Retina (tissue), 1 donor: ENCODE measurements at places on chromosomes 5 and 9.

GRCh38 chr5:79576606-79577289 lies 35.5 kb upstream of the TENT2 start:
- no peak for DNase-seq

DNA sequence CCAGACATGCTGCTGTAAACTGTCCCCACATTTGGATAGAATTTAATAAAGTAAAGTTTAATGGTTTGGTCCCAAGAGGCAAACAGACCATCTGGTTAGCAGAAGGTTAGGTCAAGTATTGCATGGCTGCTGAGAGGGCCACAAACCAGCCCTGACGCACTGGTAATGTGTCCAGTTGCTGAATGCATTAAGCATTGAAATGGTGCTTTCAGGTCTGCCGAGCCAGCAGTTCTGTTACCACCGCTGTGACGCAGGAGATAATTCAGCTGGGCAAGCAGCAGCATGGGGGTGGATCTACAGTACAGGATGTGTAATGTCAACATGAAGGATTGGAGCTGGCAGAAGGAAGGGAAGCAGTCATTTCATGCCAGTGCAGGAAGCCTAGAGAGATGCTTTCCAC lies 16.0 kb downstream of the ZNF462 start:
- DNase-seq: peak; percentile 43

GRCh38 chr9:30519756-30520155 lies 1864.7 kb upstream of the ACO1 start:
- DNase-seq: no peak

DNA sequence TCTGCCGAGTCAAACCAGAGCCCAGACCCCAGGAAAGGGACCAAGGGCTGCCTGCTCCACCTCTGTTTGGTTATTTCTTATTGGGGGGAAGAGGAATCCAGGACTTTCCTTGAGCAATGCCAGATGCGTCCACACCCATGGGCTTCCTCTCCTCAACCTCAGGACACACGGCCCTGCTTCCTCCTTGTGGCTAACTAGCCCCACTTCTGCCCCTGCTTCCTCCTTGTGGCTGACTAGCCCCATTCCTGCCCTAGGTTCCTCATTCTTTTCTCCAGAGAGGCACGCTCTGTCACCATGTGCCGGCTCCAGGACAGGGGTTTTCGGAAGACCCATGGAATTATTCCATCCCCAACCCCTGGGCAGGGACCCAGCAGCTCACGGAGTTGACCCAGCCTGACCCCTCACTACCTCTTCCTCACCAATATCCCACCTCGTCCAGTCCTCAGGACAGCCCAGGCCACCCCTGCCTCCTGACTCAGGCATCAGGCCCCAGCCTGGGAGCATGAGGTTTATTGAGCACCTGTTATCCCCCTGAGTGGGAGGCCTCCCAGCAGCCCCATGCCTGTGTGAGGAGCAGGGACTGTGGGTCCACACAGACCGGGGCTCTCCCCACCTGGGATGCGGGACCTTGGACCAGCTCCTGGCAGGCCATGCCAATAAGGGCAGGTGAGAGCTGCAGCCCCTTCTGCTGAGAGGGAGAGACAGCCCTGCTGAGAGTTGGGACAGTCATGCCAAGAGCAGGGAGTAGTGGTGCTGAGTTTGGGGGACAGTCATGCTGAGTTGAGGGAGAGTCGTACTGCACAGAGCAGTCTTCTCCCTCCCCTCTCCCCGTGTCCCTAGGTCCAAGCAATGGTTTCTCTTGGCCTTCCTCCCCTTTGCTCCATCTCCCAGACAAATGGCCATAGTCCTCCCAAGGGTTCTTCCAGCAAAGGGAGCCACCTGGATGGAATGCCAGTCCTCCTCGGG lies 11.8 kb upstream of the FCN1 start:
- DNase-seq: no peak

DNA sequence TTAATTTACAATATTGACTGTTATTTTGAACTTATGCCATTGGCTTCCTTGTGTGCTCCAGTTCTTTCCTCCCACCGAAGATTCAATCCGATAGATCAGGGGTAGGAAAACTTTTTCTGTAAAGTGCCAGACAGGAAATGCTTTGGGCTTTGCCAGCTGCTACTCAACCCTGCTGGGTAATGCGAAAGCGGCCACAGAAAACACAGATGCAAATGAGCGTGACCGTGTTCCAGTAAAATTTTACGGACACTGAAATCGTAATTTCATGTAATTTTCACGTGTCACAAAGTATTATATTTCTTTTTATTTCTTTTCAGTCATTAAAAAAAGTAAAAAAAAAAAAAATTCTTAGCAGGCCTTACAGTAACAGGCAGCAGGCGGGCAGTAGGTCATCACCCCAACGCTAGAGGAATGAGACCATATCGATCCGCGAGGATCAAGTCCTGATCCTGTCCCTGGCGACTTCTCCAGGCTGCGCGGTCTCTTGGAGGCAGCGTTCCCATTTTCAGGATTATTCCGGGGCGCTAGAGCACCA lies 599 bp downstream of the NMRK1 start:
- DNase-seq: no peak

GRCh38 chr5:33232731-33233505 lies 207.8 kb upstream of the TARS1 start:
- no peak for DNase-seq

DNA sequence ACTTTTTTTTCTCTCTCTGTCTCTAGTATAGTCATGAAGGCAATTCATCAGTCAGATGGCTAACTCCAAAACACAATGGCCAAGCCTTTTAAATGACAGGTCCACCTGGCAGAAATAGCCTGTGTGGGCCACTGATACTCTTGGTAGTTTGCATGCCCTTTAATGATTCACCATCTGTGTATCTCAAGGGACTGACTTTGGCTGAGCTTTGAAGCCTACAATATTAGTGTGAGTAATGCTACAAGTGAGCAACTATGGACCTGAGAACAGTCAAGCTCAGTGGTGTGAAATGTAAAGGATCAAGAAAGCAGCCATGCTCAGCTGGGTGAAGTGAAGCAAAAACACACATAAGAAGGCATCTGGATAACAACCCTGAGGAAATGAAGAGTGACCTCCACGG lies 506.9 kb downstream of the TLE1 start:
- DNase-seq: peak; percentile 47

DNA sequence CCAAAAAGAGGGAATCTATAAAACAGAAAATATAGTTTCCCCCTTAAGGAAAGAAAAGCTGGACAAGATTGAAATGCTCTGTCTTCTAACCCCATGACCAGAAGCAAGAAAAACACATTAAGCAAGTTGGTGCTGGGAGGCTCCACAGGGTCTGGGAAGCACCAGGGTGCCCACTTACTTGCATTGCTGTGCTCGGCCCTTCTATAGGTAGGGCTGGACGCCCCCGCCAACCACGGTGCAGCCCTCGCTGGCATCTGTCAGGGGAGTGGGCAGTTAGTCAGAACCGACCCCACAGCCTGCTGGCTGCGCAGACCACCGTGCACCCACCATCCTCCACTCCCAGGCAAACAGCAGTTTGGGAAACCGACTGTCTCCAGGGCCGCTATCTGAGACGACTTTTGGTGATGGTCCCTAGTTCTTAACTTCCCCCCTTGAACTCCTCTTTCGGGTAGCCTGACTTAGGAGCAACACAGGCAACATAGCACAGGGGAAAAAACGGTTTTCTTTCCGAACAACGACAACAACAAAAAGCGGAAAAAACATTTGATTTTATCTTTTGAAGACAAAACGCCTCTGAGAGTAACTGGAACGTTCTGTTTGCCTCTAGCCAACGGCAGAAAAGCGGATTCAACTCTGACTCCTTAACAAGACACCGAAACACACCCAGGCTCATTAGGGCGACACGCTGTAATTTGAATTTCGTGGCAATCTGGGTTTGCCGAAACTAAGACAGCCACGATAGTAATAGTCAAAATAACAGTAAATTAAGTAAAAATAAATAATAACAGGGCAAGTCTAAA lies 3.9 kb downstream of the IRX2 start:
- DNase-seq: peak; percentile 66

- no peak for DNase-seq
Measured at GRCh38 chr9:72581694-72582093, 60.3 kb downstream of the TMC1 start.

DNA sequence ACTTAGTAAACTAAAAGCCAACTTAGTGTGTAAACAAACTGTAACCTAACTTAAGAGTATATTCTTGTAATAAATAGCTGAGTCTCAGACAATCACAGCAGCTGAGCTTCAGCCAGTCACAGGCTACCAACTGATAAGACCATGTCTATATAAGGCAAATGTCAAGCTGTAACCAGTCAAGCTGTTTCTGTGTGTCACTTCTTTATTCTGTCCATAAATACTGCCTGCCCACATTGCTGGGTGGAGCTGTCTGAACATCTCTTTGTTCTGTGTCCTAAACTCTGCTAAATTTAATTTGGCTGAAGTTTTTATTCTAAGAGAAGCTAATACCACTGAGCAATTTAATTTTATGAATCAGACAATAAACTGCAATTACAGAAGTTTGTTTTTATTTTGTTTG lies 412.1 kb upstream of the CDH10 start:
- peak; percentile 17 for DNase-seq

- DNase-seq: no peak
Measured at GRCh38 chr5:16744164-16744880, 127.5 kb upstream of the RETREG1 start.

- no peak for DNase-seq
Measured at GRCh38 chr5:95262933-95263660, 21.8 kb downstream of the MCTP1 start.

- DNase-seq: no peak
Measured at GRCh38 chr9:106075236-106075959, 381.1 kb downstream of the TMEM38B start.
